ENCODE measurements at places on chromosomes 6 and 20. TPM values are rescaled to one million over a fixed set of nuclear protein-coding genes. Genes with fewer than 3 reads are reported as not detected.

The RCAN2 gene
- not detected for total RNA-seq

The GPR6 gene
- total RNA-seq = not detected

The ID1 gene
- 429 TPM for total RNA-seq

The SPATA2 gene
- 8.9 TPM for total RNA-seq

The NKX2-4 gene
- not detected for total RNA-seq

The SLC18B1 gene
- 4.8 TPM for total RNA-seq

The PRSS16 gene
- 3.3 TPM for total RNA-seq

The CRIP3 gene
- 0.11 TPM for total RNA-seq

The LY6G6F gene
- total RNA-seq = not detected
